ENCODE measurements at places on chromosomes 5 and 9. TPM values are rescaled to one million over a fixed set of nuclear protein-coding genes. Genes with fewer than 3 reads are reported as not detected.

Gene DAPK1
- polyA plus RNA-seq = 89.5 TPM

Gene FOXI1
- 5.4 TPM for polyA plus RNA-seq

Gene PCDHGB1
- 2.2 TPM for polyA plus RNA-seq

Gene OR1Q1
- polyA plus RNA-seq = not detected

Gene CARD9
- 3.0 TPM for polyA plus RNA-seq

Gene ELOVL7
- 17.0 TPM for polyA plus RNA-seq

Gene PTBP3
- 110 TPM for polyA plus RNA-seq
